ENCODE measurements at places on chromosomes 1 and 21. TPM values are rescaled to one million over a fixed set of nuclear protein-coding genes. Genes with fewer than 3 reads are reported as not detected.

Gene CD5L
- not detected for total RNA-seq

- no peak for DNase-seq
These were observed 26.1 kb upstream of the STMN1 start for GRCh38 chr1:25932321-25932720.

Gene CD53
- total RNA-seq: not detected

- no peak for DNase-seq
These were observed 60.4 kb downstream of the LAMC2 start for GRCh38 chr1:183246436-183246835.

Gene MATN1
- not detected for total RNA-seq

DNA sequence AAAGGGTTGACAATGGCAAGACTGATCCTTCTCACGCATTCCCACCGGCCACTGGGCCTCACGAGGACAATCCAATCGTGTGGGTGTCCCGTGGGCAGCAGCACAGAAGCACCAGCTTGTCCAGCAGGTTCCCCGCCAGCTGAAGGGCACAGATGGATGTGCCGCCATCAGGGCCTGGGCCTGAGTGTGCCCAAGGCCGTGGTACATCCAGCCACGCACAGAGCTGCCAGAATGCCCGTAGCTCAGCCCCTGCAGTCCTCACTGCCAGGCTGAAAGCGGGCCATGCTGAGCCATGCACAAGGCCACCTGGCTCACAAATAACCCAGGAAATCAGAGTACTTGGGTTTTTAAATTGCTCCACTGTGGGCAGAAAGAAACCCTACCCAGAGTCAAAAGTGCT, 7.0 kb downstream of the NPHP4 start:
- no peak for DNase-seq

DNA sequence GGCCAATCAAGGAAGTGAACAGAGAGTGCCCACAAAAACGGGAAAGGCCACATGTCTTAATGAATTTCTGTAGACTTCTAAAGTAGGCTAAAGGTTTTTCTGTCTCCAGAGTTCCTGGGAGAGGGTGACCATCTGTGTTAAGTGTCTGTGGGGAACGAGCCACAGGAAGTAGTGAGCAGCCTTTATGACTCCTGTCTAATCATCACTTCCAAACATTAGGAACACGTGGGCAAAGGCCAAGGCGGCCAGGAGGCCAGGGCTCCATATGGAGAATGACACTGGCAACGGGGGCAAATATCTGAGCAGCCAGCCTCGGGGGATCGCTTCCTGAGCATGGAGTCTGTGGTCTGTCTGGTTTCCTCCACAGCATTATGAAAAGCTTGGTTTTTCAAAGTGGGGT, 7.1 kb downstream of the FAM89A start:
- DNase-seq: no peak

GRCh38 chr1:2472561-2473177, 3.4 kb upstream of the PLCH2 start:
- no peak for DNase-seq

GRCh38 chr1:3030663-3031381, 9.6 kb downstream of the ACTRT2 start:
- DNase-seq: no peak

Measured in A172 (cell line).